ENCODE measurements at places on chromosomes 5 and 9. TPM values are rescaled to one million over a fixed set of nuclear protein-coding genes. Genes with fewer than 3 reads are reported as not detected.

DNA sequence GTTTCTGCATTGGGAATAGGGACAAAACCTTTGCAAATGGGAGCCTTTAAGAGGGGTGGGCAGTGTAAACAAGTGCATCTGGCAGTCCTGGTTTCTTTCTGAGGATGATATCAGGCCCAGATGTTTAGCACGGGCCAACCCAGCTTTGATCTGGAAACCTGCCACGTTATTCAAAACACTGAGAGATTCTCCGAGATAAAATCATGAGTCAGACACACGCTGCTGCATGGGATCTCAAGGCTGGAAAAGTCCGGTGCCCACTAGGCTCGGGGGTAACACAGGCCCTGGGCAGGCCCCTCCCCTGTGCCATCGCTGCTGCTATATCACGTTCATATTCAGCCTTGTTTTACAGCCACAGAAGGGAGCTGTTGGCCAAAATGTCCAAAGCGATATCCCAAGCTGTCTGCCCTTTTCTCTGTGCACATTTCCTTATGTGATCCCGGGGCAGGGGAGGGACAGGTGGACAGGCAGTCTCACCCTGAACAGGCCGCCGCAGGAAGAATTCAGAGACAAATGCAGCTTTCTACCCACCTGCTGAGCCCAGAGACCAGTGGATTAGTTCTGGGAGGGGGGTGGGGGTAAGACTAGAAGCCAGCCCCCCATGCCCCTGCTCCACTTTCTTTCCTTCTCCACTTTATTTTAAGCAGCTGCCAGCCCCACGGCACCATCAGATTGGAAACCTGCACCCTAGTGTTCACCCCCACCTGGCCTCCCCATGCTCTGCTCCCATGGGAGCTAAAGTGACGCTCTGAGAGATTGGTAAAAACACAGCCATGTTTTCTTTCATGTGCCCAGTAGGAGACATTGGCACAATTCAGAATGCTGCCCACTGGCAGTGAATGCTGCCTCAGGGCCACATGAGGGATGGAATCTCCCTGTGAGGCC, 63.1 kb downstream of the TMOD1 start:
- DNase-seq = peak; percentile 90

- DNase-seq = no peak
Measured at GRCh38 chr5:345404-346195, 24.1 kb downstream of the AHRR start.

DNA sequence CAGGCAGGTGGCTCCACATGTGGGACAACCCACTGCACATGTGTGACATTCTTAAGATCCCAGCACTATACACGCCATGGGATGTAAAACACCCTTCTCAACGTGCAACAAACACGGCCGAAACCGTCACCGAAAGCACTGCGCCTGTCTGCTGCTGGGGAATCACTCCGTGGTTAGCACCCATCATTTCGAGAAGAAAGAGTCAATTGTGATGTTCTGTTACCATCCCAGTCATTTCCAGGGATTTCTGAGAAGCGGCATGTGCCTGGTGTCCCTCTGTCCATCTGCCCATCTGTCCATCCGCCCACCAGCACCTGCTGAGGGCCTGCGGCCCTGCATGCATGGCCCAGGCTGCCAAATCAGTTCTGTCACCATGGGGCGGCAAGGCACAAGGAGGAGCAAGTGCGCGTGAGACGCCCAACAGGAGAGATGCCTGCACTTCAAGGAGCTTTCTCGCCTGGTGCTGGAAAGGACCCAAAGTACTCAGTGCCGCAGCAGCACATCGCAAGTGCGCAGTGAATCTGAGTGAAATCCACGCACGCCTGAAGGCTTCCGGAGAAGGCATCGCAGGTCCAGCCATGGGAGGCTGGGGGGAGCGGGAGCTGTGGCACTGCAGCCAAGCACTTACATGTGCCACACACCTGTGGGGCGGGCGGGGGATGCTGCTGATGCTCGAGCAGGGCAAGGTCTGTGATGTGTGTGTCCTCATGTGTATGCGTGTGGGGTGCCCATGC, 38.0 kb downstream of the VAV2 start:
- DNase-seq = no peak

DNA sequence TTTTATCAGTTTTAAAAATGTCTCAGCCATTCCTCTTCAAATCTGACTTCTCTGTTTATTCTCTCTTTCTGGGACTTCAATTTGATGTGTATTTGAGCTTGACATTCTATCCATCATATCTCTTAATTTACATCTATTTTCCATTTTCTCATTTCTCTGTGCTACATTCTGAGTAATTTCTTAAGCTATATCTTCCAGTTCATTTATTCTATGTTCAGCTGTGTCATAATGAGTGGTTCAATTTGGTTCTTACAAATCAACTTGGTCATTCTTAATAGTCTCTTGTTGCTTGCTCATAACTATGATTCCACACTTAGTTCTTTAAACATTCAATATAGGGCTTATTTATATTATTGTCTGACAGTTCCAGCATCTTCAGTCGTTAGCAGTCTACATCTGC, 16.9 kb downstream of the CKMT2 start:
- DNase-seq = no peak

GRCh38 chr5:146034605-146035004, 70.8 kb downstream of the PLAC8L1 start:
- DNase-seq = no peak

DNA sequence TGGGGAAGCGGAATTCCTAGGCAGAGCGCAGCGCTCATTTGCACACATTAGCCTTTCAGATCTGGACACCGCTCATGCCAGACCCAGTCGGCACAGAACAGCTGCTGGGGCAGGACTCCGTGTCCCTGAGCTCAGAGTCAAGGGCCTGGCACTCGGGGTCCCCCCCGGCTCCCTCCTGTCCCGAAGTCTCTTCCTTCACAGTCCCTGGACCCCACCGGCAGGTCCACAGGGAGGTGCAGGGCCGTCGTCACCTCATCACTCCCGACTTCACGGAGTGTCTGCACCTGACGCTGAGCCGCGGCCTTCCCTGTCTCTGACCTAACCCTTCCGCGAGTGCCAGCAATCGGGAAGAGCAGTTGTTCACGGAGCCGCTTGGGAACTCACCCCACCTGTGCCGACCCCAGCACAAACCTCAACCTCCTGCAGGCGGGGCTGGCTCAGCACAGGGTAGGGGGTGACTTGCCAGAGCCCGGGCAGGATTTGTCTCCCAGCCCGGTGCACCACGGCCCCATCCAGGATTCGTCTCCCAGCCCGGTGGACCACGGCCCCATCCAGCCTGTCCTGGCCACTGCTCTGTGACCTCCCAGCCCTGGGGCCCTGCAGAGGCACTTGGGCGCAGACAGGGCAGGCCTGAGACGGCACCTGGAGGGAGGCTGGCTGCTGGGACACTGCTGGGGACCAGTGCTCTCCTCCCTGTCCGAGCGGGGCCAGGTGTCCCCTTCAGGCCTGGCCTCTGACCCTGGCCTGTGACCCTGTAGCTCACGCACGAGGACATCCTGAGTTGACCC, 9.9 kb upstream of the SLC9A3 start:
- no peak for DNase-seq

GRCh38 chr9:4172731-4173130, 127.1 kb downstream of the GLIS3 start:
- no peak for DNase-seq

DNA sequence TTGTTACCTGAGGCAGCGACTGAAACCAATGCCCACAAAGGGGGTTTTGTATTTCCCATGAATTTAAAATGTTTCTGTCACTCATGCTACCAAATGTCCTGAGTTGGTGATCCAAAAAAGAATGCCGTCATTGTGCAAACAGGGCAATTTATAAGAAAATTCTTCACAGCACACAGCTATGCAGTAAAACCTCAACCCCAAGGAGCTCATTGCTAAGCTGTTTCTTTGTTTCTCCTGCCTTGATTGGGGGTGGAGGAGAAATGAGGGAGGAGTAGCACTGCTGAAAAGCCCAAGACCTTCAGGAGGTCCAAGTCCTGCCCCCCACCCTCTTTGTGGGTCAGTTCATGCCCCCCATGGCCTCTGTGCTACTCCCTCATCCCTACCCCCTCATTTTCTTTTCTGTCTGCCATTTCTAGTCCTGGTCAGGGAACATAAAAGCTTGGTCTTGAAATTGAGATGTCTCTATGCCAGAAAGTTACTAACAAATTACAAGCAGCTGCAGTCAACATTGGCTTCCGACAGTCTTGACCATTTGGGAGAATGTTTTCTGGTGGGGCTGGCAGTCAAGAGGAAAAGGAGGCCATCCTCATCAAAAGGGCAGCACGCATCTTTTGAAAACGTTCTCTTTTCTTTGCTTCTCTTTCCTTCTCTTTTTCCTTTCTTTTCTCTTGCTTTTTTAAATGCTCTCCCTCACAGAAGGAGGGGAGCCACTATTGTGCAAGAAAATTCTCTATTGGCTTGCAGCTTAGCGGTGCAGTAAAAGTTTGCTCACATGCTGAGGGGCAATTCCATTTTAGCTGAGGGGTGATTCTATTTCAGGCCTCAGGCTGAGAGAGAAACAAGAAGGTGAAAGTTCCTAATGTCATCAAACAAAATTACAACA, 133.3 kb downstream of the GCNT1 start:
- no peak for DNase-seq

GRCh38 chr9:127614961-127615360, 2.9 kb downstream of the STXBP1 start:
- DNase-seq = no peak

- DNase-seq = peak; percentile 74
Measured at GRCh38 chr9:109238655-109239054, 71.6 kb upstream of the FRRS1L start.

GRCh38 chr9:137270929-137271695, 6.4 kb upstream of the TOR4A start:
- DNase-seq = no peak

GRCh38 chr5:53472720-53473510, 7.5 kb upstream of the FST start:
- no peak for DNase-seq

- DNase-seq = peak; percentile 21
Measured at GRCh38 chr5:53616939-53617549, 56.6 kb downstream of the NDUFS4 start.

DNA sequence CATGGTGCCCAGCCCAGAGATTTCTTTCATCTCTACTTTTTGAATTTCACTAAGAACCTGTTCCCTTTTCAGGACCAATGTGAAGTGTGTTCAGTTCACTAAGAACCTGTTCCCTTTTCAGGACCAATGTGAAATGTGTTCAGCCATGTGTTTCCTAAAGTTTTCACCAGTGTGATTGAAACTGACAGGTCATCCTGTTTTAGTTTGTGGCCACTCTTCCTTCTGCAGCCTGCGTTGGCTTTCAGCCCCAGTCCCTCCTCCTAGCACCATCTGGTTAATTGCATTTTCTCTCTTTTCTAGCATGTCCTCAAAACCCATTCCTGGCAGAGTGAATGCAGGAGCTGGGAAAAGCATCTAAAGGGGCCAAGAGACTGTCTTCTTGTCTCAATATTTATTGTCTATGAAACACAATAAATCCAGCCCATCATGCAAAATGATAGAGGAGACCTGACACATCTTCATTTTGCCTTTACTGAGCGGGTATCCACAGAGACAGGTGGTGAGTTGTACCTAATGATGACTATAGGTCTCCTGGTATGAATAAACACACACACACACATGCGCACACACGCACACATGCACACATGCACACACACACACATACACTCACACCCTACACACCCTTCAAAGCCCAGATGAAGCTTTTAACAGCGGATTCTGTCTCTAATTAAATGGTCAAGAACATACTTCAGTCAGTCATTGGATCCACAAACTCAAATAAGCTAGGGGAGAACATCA, 6.1 kb upstream of the PANK3 start:
- DNase-seq = no peak

- no peak for DNase-seq
Measured at GRCh38 chr9:129252937-129253802, 75.1 kb upstream of the IER5L start.

DNA sequence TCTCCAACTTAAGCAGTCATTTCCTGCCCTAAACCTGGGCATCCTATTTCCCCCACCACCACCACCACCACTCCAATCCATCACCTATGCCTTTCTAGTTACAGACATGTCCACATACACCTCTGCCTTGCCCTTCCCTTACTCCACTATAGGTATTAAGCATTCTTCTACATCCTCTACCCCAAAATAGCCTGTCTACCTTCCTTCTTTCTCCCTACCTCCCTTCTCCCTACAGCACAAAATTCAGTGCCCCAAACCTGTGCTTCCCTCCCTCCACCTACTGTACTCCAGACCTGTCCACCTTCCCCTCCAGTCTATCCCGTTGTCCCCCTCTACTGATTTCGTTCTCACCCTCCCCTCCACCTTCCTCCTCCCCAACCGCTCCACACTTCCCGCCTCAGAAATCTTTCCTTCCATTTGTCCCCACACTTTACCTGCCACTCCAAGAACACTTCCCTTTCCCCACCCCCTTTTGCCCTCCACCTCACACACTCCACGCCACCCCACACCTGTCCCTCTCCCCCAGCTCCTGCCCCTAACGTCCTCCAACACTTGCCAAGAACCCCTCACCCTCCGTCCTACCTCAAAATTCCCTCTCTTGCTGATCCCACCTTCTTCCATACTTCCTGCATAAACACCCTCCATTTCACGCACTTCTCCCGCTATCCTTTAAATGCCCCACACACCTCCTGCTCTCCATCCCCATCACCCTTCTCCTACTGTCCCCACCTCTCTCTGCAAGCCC, 1.6 kb downstream of the STRBP start:
- DNase-seq = no peak

GRCh38 chr9:106286249-106286648, 576.7 kb upstream of the ZNF462 start:
- peak; percentile 6 for DNase-seq

GRCh38 chr5:160390787-160391696, 8.8 kb downstream of the FAM200C start:
- DNase-seq = peak; percentile 23

DNA sequence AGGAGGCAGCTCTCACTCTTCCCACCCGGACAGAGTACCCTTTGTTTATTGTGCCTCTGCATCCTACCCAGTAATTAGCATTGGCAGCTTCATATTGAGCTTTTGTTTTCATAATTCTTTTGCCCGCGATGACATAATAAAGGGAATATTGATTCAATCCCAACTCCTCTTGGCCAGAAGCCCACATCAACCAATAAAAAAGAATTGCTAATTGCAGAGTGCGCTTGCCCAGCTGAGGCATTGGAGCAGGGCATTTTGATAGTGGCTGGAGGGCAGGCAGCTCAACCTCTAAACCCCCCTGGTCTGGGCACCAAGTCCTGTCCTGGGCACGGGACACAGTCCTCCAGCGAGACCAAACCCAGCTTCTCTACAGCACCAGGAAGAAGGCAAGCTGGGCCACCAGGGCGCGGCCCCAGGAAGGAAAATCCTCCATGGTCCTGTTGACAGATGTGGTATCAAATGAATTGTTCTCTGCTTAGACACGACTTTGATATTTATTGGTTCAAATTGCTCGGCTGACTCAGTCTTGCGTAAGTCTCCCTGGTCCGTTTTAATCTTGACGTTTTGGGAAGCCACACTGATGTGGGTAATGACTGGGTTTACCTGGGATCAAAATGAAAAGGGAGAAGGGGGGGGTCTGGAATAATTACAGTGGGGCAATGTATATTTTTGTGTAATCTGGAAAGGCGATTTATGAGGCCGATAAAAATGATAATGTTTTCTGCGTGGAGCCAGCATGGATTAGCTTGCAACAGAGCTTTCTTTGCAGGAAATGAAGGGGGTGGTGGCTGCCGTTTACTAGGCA, 220.7 kb upstream of the MSX2 start:
- DNase-seq = peak; percentile 99

GRCh38 chr9:33852216-33852826, 35.4 kb downstream of the UBE2R2 start:
- DNase-seq = no peak

- no peak for DNase-seq
Measured at GRCh38 chr9:91642771-91643170, 219.1 kb upstream of the NFIL3 start.

FKBP15 gene
- 23.7 TPM for total RNA-seq

EGR1 gene
- total RNA-seq = 2.6 TPM

LECT2 gene
- total RNA-seq = not detected

PRDM9 gene
- not detected for total RNA-seq

BAAT gene
- total RNA-seq = not detected

GPBP1 gene
- total RNA-seq = 117 TPM

All from A172 (cell line).